T-helper 2 cell (primary cell): ENCODE measurements at places on chromosomes 1 and 21.

DNA sequence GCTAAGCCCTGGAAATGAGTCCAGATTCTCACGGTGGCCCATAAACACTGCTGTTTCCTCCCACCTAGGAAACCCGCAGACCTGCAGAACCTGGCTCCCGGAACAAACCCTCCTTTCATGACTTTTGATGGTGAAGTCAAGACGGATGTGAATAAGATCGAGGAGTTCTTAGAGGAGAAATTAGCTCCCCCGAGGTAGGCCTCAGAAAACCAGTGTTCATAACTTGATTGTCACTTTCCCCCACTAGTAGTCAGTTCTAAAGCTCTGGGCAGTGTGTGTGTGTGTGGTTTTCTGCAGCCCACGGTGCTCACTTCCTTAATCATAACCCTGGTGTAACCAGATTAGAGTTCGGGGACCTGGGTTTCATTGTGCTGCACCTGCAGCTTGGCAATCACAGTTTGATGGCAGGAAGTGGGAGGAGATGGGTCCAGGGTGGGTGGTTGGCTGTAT is 39.1 kb downstream of the CLIC6 start:
- DNase-seq, result peak; percentile 37

DNA sequence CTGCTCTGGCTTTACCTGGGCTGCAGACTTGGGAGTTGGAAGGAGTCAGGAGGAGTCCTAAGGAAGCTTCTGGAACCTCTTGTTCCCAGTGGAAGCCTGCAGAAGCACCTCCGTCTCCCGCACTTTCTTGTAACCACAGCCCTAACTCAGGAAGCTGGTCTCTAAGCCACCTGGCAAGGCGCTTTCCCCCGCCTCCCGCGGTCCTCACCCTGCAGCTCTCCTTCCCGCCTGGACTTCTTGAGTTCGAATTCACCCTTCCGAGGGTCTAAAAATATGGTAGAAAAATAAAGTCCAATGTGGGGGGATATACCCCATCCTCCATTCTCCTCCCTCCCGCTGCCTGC is 15.1 kb downstream of the PAX7 start:
- no peak for DNase-seq

GRCh38 chr1:39652554-39652953 is 13.1 kb upstream of the HEYL start:
- no peak for DNase-seq

- DNase-seq, result no peak
These were observed 39.8 kb upstream of the WNT4 start for GRCh38 chr1:22182715-22183114.

- no peak for DNase-seq
These were observed 630.5 kb downstream of the SMYD3 start for GRCh38 chr1:245876586-245876985.

GRCh38 chr1:91165033-91165654 is 143.3 kb upstream of the ZNF644 start:
- DNase-seq, result peak; percentile 55

DNA sequence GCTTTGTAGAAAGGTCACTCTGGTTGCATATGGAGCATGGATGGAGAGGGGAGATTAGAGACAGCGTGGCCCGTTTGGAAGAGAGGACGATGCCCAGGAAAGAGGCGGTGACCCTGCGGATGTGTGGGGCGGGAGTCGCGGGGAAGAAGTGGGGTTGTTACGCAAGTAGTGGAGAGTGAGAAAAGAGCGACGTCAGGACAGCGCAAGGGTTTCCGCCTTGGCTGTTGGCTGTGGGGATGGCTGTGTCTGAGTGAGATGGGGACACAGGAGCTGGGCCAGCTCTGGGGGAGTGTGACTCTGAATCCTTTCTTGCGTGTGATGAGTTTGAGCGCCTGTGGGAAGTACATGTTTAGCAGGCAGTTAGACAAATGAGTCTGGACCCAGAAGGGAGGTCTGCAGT is 3.8 kb downstream of the B4GALT2 start:
- DNase-seq, result no peak

- no peak for DNase-seq
These were observed 100.8 kb upstream of the SLC45A1 start for GRCh38 chr1:8217011-8217711.

GRCh38 chr1:213782941-213783672 is 204.7 kb upstream of the PROX1 start:
- DNase-seq, result no peak

- no peak for DNase-seq
These were observed 18.8 kb downstream of the ITSN1 start for GRCh38 chr21:33661146-33661545.

GRCh38 chr1:246417813-246418564 is 89.1 kb downstream of the SMYD3 start:
- no peak for DNase-seq

- DNase-seq, result no peak
These were observed 36.2 kb downstream of the MEF2D start for GRCh38 chr1:156464335-156464734.

DNA sequence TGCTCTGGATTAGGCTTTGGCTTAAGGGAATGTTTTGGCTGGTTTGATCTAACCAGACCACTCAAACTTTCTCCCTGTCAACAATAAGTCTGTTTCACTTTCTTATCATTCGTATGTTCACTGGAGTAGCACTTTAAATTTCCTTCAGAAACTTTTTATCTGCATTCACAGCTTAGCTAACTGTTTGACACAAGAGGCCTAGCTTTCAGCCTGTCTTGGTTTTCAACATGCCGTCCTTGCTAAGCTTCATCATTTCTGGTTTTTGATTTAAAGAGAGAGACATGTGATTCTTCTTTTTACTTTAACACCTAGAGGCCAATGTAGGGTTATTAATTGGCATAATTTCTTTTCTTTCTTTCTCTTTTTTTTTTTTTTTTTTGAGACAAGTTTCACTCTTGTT is 14.9 kb upstream of the CYB5R1 start:
- DNase-seq, result no peak

- no peak for DNase-seq
These were observed 114.4 kb downstream of the CNIH3 start for GRCh38 chr1:224730540-224730939.
